ENCODE measurements at places on chromosomes 16 and 17.

DNA sequence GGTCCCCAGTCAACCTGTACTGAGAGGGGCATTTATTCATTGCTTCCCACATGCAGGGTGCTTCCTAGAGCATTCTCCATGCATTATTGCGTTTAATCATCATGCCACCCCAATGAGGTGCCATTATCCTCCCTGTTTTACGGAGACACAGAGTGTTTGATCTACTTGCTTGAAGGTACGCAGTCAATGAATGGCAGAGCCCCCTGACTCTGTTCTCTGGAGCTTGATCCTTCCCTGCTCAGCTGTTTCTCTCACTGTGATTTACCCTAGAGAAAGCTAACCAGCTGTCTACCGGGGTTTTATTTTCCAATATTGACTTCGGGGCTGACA lies 117.2 kb downstream of the PRKCB start:
- no peak for DNase-seq

GRCh38 chr17:27294689-27295630 lies 1.0 kb downstream of the WSB1 start:
- DNase-seq = no peak

GRCh38 chr17:4540224-4540651 lies 14.9 kb downstream of the MYBBP1A start:
- DNase-seq = no peak

GRCh38 chr16:11597235-11598095 lies 10.7 kb upstream of the LITAF start:
- no peak for DNase-seq

DNA sequence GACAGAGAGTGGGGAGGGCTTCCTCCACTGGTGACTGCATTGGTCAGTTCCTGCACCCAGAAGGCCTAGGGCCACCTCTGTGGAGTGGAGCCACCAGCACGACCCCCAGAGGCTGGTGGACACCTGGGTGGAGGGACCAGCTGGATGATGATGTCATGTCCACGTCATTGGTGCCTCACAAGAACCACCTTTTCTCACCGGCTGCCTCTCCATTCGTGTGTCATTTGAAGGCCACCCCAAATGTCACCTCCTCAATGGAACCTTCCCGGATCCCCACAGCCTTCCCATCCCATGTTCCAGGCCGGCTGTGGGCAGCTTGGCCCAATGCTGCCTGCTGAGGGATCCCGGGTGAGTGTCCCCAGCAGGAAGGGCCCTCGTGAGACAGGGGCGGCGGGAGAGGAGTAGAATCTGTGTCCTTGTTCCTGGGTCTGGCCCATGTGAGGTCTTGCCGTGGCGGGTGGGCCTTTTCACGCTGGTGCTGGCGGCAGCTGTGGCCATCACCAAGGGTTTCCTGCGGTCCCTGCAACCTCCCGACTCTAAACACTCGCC lies 9.1 kb upstream of the CHMP6 start:
- DNase-seq = no peak

DNA sequence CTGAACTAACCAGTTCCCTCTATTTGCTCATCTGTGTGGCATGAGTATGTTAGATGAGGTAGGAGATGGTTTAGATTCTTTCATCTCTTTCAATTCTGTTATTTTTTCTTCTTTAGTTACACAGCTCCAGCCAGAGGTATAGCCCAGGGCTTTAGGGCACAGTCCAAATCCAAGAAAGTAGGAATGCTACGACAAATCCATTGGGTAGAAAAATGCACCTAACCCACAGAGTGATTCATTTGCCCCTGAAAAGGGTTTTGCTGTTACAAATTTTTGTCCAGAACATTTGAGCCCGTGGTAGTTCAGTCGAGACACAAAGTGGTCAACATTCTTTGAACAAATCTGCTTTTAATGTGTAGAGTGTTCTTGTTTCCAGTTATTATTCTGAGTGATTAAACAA lies 250.7 kb downstream of the HS3ST3A1 start:
- DNase-seq = no peak

DNA sequence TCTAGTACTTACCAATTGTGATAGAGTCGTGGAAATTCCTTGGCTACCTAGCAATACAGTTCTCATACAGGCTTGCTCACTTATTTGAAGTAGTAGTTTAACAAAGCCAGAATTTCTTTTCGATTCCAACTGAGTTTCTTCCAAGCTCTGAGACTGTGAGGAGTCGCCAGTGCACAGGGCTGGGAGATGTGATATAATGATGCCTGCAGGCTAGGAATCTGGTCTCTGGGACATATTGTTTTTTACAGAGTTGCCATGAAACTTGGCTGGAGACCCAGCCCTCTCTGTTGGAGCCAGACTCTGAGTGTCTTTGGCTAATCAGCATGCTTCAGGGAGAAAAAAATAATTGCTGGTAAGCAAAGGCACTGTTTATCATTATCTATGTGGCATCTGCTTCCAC lies 698.8 kb upstream of the GOT2 start:
- DNase-seq = no peak

- no peak for DNase-seq
Observed at GRCh38 chr16:20901436-20902112, 1.0 kb downstream of the LYRM1 start.

DNA sequence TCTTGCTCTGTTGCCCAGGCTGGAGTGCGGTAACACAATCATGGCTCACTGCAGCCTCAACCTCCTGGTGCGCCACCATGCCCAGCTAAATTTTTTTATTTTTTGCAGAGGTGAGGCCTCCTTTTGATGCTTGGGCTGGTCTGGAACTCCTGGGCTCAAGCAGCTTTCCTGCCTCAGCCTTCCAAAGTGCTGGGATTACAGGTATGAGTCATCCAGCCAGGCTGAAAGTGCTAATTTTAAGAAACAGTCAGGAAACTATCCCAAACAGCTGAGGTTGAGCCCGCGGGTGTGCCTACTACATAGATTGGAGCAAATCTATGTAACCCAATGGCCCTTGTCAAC lies 738 bp upstream of the XPO6 start:
- DNase-seq = no peak

DNA sequence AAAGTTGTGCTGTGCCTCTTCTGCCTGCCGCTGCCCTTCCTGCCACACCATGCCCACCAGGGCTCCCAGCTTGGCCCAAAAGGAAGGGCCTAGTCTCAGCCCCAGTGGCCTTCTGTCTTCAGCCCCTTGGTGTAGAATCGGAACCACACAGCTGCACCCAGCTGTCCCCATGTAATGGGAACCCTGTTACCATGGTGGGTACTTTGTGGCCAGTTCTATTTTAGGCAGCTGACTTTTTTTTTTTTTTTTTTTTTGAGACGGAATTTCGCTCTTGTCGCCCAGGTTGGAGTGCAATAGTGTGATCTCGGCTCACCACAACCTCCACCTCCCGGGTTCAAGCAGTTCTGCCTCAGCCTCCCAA lies 163.3 kb upstream of the GSE1 start:
- no peak for DNase-seq

GRCh38 chr17:78114831-78115723 lies 13.5 kb downstream of the TMC6 start:
- no peak for DNase-seq

GRCh38 chr17:50425682-50426471 lies at the start of gene ACSF2:
Gene ACSF2, plus strand, starts transcription at chr17:50426218. Its CDS starts 44 bp downstream, at chr17:50426262.
- DNase-seq = peak; percentile 54

DNA sequence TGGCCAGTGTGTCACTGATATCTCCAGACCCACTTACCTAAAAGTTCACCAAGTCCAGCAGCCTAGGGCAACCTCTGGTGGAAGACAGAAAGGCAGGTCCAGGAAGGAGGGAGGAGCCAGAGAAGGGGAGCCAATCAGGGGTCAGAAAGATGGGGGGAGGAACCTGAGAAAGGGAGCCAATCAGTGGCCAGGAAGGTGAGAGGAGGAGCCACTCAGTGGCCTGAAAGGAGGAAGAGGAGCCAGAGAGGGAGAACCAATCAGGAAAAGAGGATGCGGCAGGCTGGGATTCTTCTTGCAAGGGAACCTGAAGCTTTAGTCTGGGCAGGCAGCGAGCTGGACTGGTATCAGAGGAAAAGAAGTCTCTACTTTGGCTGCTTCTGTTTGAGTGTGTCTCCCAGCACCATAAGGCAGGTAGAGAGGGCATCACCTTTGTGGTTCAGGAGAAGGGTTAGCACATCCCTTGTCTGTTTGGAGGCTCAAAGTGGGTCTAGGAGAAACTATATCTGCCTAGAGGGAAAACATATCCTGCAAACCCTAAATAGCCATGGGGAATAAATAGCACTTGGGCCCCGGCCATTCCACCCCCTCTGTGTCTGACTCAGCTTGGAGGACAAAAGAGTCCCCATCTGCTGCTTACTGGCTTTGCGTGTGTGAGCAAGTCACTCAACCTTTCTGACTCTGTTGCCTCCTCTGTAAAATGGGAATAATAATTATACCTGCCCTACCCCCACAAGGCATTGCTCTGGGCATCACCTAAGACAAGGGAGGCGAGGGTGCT lies 43.4 kb upstream of the CRHR1 start:
- no peak for DNase-seq

- peak; percentile 72 for DNase-seq
Observed at GRCh38 chr17:29778956-29779811, 150.8 kb downstream of the SSH2 start.

- no peak for DNase-seq
Observed at GRCh38 chr17:725084-725483, 7.3 kb upstream of the TLCD3A start.

GRCh38 chr16:287298-287811 lies 4.4 kb downstream of the PDIA2 start:
- no peak for DNase-seq

DNA sequence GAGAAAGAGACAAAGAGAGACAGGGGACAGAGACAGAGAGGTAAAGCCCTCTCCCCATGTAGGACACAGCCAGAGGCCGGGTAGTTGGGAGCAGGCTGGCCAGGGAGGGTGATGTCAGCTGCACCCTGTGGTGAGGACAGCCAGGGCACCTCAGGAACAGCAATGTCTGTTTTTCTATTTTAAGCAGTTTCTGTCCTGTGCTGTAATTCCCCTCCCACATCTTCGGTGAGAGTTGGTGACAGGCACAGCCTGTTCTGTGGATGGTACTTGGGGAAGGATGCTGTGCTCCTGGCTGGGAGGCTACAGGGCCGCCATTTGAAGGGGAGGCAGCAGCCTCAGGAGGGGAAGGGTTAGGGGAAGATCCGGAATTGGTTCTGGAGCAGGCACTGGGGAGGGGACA lies 163.5 kb downstream of the SDK2 start:
- no peak for DNase-seq

GRCh38 chr17:38510421-38511149 lies 82.3 kb downstream of the ARHGAP23 start:
- no peak for DNase-seq

- no peak for DNase-seq
Observed at GRCh38 chr16:77434530-77435271, at the start of gene ADAMTS18. Gene ADAMTS18, minus strand, starts transcription at chr16:77435034. Its CDS starts 339 bp downstream, at chr16:77434695.

DNA sequence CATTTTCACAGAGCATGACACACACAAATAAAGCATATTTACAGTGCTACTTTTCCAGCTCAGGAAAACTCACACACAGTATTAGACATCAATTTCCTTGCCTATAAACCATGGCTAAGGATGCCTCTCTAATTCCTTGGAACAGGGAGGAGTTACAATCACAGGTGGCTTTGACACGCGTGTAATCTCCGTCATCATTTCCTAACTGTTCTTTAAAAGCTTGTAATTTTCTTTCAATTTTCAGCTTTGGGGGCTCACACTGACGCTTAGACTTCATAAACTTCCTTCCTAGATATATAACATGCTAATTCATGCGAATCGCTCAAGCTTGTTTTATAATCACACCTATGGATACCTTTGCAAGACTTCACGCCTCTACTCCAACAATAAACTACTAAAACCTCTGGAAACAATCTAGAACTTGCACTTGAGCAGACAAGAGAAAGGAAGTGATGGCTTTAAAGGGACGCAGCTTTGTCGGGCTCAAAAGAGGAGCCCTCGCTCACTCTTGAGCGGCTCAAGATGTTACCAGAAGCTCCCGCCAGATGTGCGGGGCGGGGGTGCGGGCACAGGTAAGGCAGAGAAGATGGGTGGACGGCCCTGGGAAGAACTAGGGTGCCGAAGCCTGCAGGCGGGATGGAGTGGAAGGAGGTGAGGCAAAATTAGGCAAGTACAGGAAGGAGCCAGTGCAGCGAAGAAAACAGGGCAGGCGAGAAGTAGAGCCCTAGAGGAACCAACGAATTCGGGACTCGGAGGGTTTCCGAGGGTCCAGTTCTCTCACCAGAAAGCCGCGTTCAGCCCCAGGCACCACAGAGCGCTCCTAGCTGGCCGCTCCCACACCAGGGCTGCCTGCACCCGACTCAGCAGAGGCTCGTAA lies 631 bp downstream of the RETREG3 start:
- no peak for DNase-seq

- DNase-seq = no peak
Observed at GRCh38 chr17:10633738-10634379, 23.2 kb downstream of the MYH3 start.

GRCh38 chr16:86212706-86213436 lies 297.5 kb upstream of the FOXF1 start:
- DNase-seq = no peak

- DNase-seq = no peak
Observed at GRCh38 chr16:4654011-4654963, 29.7 kb downstream of the MGRN1 start.

DNA sequence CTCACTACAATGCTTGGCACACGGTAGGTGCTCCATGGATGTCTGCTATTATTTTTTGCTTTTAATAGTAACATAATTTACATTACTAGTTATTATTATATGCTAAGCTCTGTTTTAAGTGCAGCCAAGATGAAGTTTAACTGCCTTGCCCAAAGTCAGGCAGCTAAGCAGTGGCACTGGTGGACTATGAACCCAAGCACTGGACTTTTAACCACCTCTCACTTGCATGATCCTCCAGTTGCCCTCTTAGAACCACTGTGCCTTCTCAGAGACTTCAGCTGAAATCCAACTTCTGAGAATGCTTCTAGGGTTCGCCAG lies 1.5 kb upstream of the ZNF207 start:
- DNase-seq = no peak

DNA sequence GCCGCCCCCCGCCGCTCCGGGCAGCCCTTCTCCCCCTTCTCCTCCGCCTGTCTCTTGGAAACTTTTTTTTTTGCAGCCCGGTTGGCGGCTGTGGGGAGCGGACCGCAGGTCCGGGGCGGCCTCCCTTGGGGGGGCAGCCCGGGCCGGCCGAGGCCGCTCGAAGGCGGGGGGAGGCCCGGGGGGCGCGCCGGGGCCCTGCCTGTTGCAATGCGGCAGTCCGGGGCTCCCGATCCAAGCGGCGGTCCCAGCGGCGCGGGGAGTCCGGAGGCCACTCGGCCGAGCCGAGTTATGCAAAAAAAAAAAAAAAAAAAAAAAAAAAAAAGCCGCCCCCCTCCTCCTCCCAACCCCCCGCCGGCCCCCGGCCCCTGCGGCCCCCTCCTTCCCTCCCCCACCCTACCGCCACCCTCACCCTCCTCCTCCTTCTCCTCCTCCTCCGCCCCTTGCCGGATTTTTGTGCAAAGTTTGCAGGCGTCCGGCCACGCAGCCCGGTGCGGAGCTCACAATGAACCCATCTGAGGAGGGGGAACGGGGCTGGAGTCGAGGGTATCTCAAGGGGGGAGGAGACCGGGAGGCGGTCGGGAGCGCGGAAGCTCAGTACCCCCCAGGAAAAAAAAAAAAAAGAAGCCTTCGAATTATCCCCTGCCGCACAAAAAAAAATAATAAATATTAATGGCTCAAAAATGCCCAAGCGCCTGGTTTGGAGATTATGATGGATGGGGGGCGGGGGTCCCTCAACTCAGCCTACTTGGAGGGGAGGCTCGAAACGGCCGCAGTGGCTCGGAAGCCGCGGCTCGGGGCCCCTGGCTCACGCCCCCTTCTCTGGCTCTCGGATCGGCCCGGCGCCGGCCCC lies at the start of gene ZNF423:
TSS of gene ZNF423 (minus strand) at position 291 of the 850 bp plus-strand sequence. CDS start 338 bp downstream, outside the sequence.
- no peak for DNase-seq

- no peak for DNase-seq
Observed at GRCh38 chr17:83055911-83056582, 23.4 kb upstream of the METRNL start.

- no peak for DNase-seq
Observed at GRCh38 chr17:66520999-66521398, 218.6 kb downstream of the PRKCA start.

All from stimulated activated CD8-positive, alpha-beta memory T cell treated with anti-CD3 and anti-CD28 coated beads, Interleukin-12 subunit alpha, Interleukin-12 subunit beta, amount 100 ng/mL, for 1 hour (primary cell).